Tibial artery (tissue), 4 donors: ENCODE measurements at places on chromosomes 3 and 15.

GRCh38 chr3:14680716-14681115 lies 5.8 kb downstream of the C3orf20 start:
- H3K36me3 ChIP-seq = no peaks in the 10 kb centered on the region
- H3K27ac ChIP-seq = no peak overlapping the region
- no peaks in the 10 kb centered on the region for H3K27me3 ChIP-seq

DNA sequence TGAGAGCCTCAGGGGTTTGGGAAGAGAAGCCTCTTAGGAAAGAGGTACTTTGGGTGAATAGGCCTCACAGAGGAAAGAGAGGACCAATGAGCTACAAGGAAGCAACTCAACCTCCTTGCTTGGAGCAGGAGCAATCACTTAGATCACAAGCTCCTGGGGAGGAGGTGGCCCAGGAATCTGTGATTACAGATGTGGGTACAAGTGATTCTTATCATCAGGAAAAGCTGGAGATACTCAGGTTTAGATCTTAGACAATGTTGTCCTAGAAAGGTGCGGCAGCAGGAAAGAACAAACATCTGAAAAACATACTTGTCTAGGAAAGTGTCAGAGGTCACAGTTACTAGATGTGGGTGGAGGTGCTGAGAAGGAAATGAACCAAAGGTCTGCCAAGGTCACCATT lies 8.2 kb downstream of the PARP16 start:
- no peak overlapping the region for H3K27ac ChIP-seq
- no peak overlapping the region for H3K4me3 ChIP-seq
- no peaks in the 10 kb centered on the region for H3K27me3 ChIP-seq
- no peak for DNase-seq
- no peaks in the 10 kb centered on the region for H3K4me1 ChIP-seq

DNA sequence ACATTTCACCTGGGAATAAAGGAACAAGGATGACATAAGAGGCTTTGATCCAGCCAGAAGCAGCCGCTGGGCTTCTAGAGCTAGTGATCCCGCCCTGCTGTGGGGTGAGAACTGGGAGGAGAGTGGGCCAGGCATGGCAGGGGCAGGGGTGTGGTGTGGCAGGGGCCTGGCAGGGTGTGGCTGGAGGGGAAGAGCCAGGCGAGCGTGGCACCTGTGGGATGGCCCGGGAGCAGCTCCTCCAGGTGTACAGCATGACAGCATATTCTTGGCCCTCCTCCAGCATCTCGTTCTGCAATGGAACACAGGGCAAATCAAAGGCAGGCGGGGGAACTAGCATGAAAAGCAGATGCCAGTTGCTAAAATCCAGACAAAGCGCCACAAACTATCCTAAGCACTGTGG lies 35.5 kb downstream of the CYFIP1 start:
- H3K27me3 ChIP-seq = no peaks in the 10 kb centered on the region
- no peak overlapping the region for H3K27ac ChIP-seq
- H3K4me3 ChIP-seq = no peak overlapping the region
- H3K4me1 ChIP-seq = peaks cover 20% of the 10 kb centered on the region

DNA sequence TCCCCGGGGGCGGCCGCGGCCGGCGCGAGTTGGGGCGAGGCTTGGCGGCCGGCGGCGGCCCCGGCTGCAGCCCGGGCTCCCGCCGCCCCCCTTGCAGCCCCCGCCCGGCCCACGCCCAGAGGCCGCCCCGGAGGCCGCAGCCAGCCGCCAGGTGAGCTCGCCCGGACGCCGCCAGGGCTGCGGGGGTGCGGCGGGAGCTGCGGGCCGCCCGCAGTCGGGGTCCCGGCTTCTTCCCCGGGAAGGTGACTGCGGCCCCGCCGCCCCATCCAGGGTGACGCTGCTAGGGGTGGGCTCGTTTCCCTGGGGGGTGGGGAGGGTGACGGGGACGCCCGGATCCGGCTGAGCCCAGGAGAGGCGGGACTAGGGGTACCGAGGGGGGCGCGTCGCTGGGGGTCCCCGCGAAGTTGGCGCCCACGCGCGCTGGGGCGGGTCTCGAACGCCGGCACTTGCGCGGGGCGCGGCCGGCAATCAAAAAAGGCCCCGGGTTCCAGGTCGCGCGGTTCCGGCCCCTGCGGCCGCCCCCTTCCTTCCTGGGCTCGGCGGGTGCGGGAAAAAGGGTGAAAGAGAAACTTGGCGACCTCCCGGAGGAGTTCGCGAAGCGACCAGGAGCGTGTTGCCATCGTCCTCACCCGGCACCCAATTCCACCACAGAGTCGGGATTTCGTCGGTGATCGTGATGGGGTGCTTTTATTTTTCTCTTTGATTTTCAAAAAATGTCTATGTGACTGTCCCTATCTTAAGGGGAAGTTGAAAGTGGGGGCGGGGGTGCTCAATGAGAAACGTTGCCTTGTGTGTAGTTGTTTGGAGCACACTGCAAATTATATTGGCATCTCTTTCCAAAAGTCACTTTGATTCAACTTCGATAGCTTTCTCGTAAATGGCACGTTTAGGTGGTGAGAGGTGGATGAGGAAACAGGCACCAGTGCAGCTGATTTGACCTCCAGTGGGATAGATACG lies 619 bp downstream of the ATXN7 start:
- no peaks in the 10 kb centered on the region for H3K36me3 ChIP-seq
- H3K4me3 ChIP-seq = peak overlapping the region; percentile 98
- peak; percentile 72 for DNase-seq
- H3K4me1 ChIP-seq = peaks cover 18% of the 10 kb centered on the region
- peak overlapping the region; percentile 95 for H3K27ac ChIP-seq

DNA sequence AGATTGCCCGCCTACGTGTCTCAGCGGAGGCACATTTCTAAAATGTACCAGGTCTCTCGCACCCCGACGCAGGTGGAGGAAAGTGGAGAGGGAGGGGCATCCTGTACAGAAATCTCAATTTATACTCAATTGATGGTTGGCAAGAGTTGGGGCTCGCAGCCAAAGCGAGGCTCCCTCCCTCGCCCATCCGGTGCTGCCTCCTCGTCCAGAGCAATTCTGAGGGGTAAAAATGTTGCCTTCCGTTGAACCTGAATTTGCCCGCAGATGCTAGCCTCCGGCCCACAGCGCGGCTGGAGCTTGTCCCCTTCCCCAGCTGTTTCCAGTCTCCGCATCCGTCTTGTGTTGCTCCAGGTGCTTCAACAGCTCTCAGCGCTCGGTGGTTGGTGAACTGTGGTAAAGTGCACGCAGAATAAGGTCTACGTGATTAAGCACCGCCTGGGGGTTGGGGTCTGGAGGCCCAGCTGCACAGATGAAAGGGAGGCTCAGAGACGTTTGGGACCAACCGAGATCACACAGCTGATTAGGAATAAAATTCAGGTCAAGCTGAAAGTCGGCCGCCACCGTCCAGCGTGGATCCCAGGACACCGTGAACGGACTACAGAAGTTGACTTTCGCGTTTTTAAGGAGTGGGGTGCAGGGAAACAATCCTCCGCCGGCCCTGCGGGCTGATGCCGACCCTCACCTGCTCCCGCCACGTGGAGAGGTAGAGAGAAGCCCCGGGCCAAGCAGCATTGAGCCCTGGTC lies 846 bp upstream of the POLG start:
- peaks cover 30% of the 10 kb centered on the region for H3K36me3 ChIP-seq
- DNase-seq = no peak
- H3K4me3 ChIP-seq = peak overlapping the region; percentile 87
- H3K27me3 ChIP-seq = no peaks in the 10 kb centered on the region
- peak overlapping the region; percentile 54 for H3K27ac ChIP-seq

GRCh38 chr3:57007521-57008460 lies 52.7 kb upstream of the SPATA12 start:
- peaks cover 42% of the 10 kb centered on the region for H3K4me1 ChIP-seq
- no peaks in the 10 kb centered on the region for H3K36me3 ChIP-seq
- DNase-seq = peak; percentile 88
- peak overlapping the region; percentile 85 for H3K27ac ChIP-seq

DNA sequence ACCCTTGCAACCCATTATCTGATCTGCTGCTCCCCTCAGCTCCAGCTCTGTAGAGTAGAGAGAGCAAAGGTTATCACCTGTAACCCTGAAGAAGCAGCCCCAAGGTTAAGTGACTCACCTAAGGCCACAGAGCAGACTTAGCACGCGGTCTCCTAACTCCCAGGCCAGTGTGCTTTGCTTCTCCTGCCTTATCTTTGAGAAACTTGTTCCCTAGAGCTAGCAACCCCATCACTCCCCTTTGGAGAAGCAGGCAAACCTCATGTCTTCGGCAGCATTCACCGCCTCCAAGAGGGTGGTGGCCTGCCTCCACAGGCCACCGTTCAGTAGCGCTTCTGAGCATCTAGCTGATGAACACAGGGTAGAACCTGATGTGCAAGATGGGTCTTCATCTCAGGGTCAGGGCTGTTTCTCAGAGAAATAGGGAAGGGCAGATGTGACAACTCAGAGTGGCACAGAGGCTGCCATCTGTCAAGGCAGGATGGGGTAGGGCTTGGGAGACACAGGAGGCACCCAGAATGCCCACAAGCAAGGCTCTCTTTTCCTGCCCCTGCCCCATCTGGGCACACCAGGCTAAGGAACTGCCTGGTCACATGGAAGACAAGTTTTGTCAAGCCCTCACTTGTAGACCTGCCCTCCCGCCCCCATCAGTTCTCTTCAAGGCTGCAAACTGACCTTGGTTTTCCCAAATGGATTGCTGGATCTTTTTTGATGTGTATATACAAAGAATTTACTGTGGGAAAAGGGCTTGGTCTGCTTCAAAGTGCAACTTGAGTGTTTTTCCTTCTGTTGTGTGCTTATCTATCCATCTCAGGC lies 34.9 kb upstream of the CLK3 start:
- H3K4me1 ChIP-seq = no peaks in the 10 kb centered on the region
- H3K27me3 ChIP-seq = no peaks in the 10 kb centered on the region
- no peak overlapping the region for H3K4me3 ChIP-seq
- no peak for DNase-seq
- H3K36me3 ChIP-seq = peaks cover 46% of the 10 kb centered on the region
- no peak overlapping the region for H3K27ac ChIP-seq

- DNase-seq = no peak
- H3K4me1 ChIP-seq = no peaks in the 10 kb centered on the region
- H3K27me3 ChIP-seq = no peaks in the 10 kb centered on the region
- no peak overlapping the region for H3K4me3 ChIP-seq
- H3K27ac ChIP-seq = no peak overlapping the region
Observed at GRCh38 chr15:62805502-62805901, 237.0 kb upstream of the TPM1 start.
